Nephron progenitor cell (in vitro differentiated cells): ENCODE measurements at places on chromosomes 5 and 9.

- DNase-seq, result no peak
- peaks cover 3% of the 10 kb centered on the region for H3K27me3 ChIP-seq
- no peak overlapping the region for H3K27ac ChIP-seq
- peaks cover 29% of the 10 kb centered on the region for H3K4me1 ChIP-seq
- H3K4me3 ChIP-seq, result no peak overlapping the region
Observed at GRCh38 chr5:126947146-126948010, 83.0 kb downstream of the MARCHF3 start.

DNA sequence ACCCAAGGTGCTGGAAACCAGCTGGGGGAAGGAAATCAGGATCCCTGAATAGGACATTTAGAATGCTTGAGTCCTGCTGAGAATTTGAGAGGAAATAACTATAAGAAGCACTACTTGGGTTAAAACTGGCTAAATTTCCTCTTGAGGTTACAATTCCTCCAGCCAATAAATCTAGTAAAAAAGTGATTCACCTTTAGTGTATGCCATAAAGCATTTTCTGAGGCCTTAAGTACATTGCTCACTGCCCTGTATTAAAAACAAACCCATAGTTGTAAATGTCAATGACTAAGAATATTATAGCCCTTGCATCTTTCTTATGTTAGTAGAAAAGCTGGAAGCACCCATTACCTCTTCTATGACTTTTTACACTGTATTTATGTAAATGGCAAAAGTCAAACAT, 634.7 kb upstream of the ARRDC3 start:
- no peaks in the 10 kb centered on the region for H3K27me3 ChIP-seq
- DNase-seq, result no peak
- no peaks in the 10 kb centered on the region for H3K4me1 ChIP-seq
- no peak overlapping the region for H3K4me3 ChIP-seq

DNA sequence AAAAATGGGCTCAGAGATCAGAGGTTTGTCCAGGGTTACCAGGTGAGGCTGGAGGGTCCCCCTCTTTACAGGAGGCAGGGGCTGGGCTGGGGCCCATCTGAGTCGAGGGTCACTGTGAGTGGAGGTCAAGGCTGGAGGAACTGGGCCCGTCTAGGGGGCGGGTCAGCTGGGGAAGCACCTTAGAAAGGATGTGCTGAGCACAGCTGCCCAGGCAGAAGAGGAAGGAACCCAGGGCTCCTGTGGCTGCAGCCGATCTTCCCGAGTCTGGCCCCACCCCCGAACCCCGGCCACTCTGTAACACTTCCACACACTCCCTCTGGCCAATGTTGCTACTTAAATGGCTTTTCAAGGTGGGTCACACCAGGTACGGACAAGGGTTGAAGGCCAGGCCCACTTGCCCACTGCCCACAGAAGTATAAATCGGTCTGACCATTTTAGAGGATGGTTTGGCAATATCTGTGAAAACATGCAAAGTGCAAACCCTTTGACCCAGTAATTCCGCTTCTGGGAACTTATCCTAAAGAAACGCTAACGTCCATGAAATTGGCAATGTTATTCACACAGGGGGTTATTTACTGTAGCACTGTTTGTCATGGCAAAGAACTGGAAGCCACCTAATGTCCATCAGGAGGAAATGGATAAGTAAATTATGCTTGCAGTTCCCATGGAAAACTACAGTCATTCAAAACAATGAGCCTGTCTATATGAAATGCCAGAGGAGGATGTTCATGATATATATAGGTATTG, 30.5 kb upstream of the EEIG1 start:
- H3K4me1 ChIP-seq, result peaks cover 30% of the 10 kb centered on the region
- no peak for DNase-seq
- no peak overlapping the region for H3K27ac ChIP-seq
- peaks cover 10% of the 10 kb centered on the region for H3K27me3 ChIP-seq
- peaks cover 7% of the 10 kb centered on the region for H3K36me3 ChIP-seq
- H3K4me3 ChIP-seq, result no peak overlapping the region

GRCh38 chr5:137808503-137809135, 54.5 kb upstream of the HNRNPA0 start:
- peaks cover 15% of the 10 kb centered on the region for H3K27me3 ChIP-seq
- no peaks in the 10 kb centered on the region for H3K36me3 ChIP-seq
- no peak overlapping the region for H3K4me3 ChIP-seq
- H3K27ac ChIP-seq, result no peak overlapping the region
- H3K4me1 ChIP-seq, result no peaks in the 10 kb centered on the region

DNA sequence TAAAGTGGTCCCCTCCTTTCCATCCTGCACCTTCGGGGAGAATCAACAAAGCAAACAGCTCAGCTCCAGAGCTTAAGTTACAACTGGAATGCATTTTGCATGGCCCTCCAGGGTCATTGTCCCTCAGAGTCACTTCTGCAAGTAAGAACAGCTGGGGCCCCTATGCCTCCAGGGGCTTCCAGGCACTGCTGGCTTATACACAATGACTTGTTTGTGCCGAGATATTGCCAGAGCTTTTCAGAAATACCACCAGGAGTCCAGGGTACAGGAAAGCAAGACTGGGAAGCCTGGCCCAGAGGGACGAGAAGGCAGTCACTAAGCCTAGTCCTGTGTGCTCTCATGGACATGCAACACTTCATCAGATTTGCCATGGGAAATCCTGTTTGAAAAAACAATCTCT, 11.3 kb downstream of the FRMD3 start:
- no peaks in the 10 kb centered on the region for H3K36me3 ChIP-seq
- peaks cover 3% of the 10 kb centered on the region for H3K27me3 ChIP-seq
- peaks cover 27% of the 10 kb centered on the region for H3K4me1 ChIP-seq
- peak; percentile 24 for DNase-seq

- H3K27me3 ChIP-seq, result peaks cover 24% of the 10 kb centered on the region
- no peak overlapping the region for H3K4me3 ChIP-seq
- no peaks in the 10 kb centered on the region for H3K36me3 ChIP-seq
- peak overlapping the region; percentile 13 for H3K27ac ChIP-seq
- peaks cover 38% of the 10 kb centered on the region for H3K4me1 ChIP-seq
- DNase-seq, result no peak
Observed at GRCh38 chr5:73266925-73267765, 94.2 kb downstream of the TMEM174 start.

- no peak overlapping the region for H3K4me3 ChIP-seq
- H3K36me3 ChIP-seq, result no peaks in the 10 kb centered on the region
- H3K27ac ChIP-seq, result no peak overlapping the region
- H3K4me1 ChIP-seq, result no peaks in the 10 kb centered on the region
- H3K27me3 ChIP-seq, result no peaks in the 10 kb centered on the region
Observed at GRCh38 chr5:20608567-20608966, 620.6 kb upstream of the CDH18 start.

GRCh38 chr5:116923344-116923743, 348.7 kb upstream of the SEMA6A start:
- no peak for DNase-seq
- H3K36me3 ChIP-seq, result no peaks in the 10 kb centered on the region
- H3K27me3 ChIP-seq, result no peaks in the 10 kb centered on the region
- no peak overlapping the region for H3K4me3 ChIP-seq
- peaks cover 17% of the 10 kb centered on the region for H3K4me1 ChIP-seq
- peak overlapping the region; percentile 89 for H3K27ac ChIP-seq

- peaks cover 76% of the 10 kb centered on the region for H3K4me1 ChIP-seq
- no peak overlapping the region for H3K27ac ChIP-seq
- no peaks in the 10 kb centered on the region for H3K36me3 ChIP-seq
- H3K27me3 ChIP-seq, result no peaks in the 10 kb centered on the region
- H3K4me3 ChIP-seq, result no peak overlapping the region
Observed at GRCh38 chr5:5315068-5315980, 107.2 kb upstream of the ICE1 start.

GRCh38 chr9:27497883-27498417, 26.1 kb upstream of the IFNK start:
- peak; percentile 28 for DNase-seq
- H3K36me3 ChIP-seq, result peaks cover 27% of the 10 kb centered on the region
- no peaks in the 10 kb centered on the region for H3K27me3 ChIP-seq
- peak overlapping the region; percentile 16 for H3K27ac ChIP-seq

DNA sequence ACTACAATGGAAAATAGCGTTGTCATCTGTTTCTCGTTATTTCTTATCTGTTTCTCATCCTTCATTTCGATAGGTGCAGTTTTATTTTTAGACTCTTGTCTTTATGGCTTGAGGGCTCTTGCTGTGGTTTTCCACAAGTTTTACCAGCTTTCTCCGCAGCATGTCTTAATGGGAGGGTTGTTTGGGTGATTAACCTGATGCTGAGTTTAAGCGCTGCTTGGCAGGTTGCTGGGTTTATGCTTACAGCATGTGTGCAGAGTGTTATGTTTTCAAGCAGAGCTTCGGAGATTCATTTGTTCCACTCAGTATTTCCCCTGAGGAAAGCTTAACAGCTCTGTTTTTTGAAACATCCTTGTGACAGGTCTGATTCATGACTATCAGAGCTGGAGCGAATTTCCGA, 154.0 kb downstream of the SLC12A2 start:
- H3K36me3 ChIP-seq, result no peaks in the 10 kb centered on the region
- H3K27ac ChIP-seq, result no peak overlapping the region
- DNase-seq, result no peak

GRCh38 chr9:129773262-129774048, 20.6 kb upstream of the PTGES start:
- peaks cover 15% of the 10 kb centered on the region for H3K27me3 ChIP-seq
- no peak for DNase-seq
- H3K4me1 ChIP-seq, result peaks cover 31% of the 10 kb centered on the region
- H3K27ac ChIP-seq, result no peak overlapping the region

GRCh38 chr5:61330341-61330844, 1.7 kb upstream of the ZSWIM6 start:
- peak overlapping the region; percentile 93 for H3K27ac ChIP-seq
- H3K4me1 ChIP-seq, result peaks cover 48% of the 10 kb centered on the region
- H3K4me3 ChIP-seq, result peak overlapping the region; percentile 95
- DNase-seq, result no peak
- peaks cover 7% of the 10 kb centered on the region for H3K27me3 ChIP-seq
- H3K36me3 ChIP-seq, result peaks cover 8% of the 10 kb centered on the region

GRCh38 chr5:176491101-176491502, 42.9 kb downstream of the FAF2 start:
- no peak for DNase-seq
- no peaks in the 10 kb centered on the region for H3K4me1 ChIP-seq
- H3K27me3 ChIP-seq, result no peaks in the 10 kb centered on the region
- no peak overlapping the region for H3K4me3 ChIP-seq

DNA sequence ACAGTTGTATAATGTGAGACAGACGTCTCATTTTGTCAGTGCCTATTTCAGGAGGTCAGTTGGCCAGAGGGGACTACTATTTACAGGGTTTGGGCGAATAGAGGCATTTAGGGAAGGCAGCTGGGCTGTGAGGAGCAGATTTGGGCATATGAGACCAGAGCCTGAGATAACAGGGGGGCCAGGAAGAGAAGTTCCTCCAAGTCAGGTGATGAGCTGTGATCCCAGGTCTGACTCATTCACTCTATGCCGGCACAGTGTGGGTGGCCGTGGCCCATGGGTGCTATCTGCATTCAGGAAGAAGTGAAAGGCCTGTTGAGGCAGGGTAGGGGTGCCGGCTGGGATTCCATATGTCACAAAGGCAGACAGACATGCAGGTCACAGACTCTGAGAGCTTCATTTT, 142.8 kb downstream of the PDZD2 start:
- H3K27ac ChIP-seq, result no peak overlapping the region
- H3K27me3 ChIP-seq, result peaks cover 17% of the 10 kb centered on the region
- peaks cover 16% of the 10 kb centered on the region for H3K4me1 ChIP-seq

- peaks cover 2% of the 10 kb centered on the region for H3K27me3 ChIP-seq
- H3K4me1 ChIP-seq, result no peaks in the 10 kb centered on the region
- H3K36me3 ChIP-seq, result no peaks in the 10 kb centered on the region
- DNase-seq, result no peak
Observed at GRCh38 chr5:61586096-61587084, 254.3 kb downstream of the ZSWIM6 start.

DNA sequence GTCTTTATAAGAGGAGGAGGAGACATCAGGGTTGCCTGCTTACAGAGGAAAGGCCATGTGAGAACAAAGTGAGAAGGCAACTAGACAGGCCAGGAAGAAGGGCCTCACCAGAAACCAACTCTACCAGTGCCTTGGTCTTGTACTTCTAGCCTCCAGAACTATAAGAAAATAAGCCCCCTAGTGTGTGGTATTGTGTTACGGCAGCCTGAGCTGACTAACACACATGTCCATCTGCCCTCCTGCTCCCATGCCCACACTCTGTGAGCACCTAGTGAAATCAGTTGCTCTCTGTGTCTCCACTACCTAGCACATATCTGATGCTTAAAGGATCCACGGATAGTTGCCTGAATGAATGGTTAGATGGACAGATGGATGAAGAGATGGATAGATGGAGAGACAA, 6.9 kb downstream of the AK3 start:
- DNase-seq, result no peak
- H3K4me3 ChIP-seq, result no peak overlapping the region
- peak overlapping the region; percentile 71 for H3K27ac ChIP-seq
- H3K36me3 ChIP-seq, result peaks cover 56% of the 10 kb centered on the region

DNA sequence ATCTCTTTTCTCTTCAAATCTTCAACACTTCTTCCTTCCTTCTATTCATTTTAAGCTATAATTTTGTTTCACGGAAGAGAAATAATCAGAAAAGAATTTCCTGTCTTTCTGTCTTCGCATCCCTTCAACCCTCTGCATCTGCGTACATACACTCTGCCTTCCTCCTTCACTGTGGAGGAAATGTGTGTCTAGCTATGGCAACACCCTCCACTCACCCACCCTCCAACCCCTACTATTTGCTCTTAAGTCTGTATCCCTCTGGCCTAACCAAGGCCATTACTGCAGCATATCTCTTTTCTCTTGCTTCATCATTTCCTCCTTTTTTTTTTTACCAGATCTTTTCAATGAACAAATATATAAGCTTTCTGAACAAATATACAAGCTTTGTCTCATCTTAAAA, 105.7 kb upstream of the NUDT12 start:
- peaks cover 5% of the 10 kb centered on the region for H3K36me3 ChIP-seq
- H3K4me1 ChIP-seq, result peaks cover 19% of the 10 kb centered on the region
- DNase-seq, result no peak
- H3K27ac ChIP-seq, result peak overlapping the region; percentile 21
